ENCODE measurements at places on chromosomes 3 and 15.

DNA sequence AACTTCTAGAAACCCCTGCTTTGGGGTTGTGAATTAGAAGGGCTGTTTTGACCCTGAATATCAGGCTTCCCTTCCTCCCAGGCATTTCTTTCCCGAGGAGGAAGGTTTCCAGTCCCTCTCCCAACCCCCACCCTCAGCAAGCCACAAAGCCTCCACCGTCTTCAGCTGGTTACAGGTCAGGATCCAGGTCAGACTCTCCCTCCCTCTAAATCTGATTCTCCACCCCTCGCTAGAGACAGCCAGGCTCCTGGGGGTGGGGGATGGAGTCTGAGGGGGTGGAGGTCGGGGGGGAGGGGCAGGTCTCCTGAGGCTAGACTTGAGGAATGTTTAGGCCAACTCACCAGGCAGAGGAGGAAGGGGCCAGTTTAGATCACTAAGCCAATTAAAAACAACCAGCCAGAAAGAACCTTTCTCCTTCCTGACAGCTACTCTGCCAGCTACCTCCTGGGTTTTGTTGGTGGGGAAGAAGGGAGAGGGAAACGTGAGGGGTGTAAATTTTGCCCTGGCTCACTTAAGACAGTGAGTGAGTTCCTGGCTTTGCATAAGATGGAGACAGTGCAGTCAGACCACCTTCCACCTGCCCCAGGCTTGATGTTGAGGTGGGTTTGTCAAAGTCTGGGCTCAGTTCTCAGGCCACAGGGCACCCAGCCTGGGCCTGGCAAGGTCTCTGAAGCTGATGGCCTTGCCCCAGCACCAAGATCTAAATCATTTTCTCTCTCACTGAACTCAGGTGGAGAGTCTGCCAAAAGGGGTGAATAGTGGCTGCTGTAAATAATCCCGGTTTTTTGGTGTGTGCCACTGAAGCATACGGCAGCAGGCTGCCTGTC, 19.5 kb downstream of the BMF start:
- DNase-seq, result no peak

DNA sequence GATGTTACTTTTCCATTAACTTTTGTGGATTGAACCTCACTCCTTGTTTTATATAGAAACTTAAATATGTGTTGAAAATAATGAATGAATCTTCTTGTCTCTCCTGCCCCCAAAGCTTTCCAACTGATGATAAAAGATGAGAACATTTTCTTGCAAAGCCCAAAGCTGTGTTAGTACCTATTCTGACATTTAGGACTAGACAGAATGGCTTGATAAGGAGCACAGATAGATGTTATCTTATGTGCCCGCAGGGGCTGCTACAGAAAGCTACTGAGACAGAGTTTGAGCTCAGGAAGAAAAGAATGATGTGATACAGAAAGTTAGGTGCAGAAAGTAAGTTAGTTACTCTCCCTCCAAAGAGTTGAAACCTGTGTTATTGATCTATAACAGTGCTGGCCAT, 109.4 kb upstream of the ATP11B start:
- DNase-seq, result no peak

GRCh38 chr15:58474741-58475323, 43.0 kb downstream of the LIPC start:
- DNase-seq, result no peak

DNA sequence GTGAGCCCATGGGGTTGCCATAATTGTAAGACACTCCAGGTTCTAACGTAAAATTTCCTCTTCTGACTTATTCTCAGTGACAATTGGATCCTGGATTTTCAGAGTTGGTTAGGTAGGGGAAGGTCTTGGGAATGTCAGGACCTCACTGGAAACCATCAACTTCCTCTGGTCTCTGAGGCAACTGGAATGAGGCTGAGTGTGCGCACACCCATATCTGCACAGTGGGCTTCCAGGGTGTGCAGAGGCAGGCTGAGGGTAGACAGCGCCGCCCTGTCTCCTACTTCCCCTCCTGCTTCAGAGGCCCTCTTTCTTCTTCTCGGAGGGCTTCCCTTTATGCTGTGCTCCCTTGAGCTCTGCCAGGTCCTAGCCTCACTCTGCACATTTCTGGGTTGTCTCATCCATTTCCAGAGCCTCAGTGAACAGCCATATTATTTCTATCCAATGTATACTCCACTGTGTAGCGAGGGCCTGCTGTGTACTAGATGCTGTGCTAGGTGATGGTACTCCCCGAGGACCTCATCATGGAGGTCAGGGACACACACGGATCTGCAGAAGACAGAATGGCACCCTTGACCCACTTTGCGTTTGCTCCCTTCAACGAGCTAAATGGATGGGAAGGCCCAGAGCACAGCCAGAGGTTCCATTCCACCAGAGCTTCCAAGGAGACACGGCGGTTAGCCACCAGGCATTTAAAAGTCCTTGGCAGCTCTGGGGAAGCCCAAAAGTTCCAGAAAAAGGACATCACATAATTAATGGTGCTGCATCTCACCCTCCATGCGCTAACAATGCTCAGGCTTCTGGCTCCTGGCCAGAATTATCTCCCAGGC, 18.3 kb downstream of the ACAA1 start:
- DNase-seq, result peak; percentile 53

DNA sequence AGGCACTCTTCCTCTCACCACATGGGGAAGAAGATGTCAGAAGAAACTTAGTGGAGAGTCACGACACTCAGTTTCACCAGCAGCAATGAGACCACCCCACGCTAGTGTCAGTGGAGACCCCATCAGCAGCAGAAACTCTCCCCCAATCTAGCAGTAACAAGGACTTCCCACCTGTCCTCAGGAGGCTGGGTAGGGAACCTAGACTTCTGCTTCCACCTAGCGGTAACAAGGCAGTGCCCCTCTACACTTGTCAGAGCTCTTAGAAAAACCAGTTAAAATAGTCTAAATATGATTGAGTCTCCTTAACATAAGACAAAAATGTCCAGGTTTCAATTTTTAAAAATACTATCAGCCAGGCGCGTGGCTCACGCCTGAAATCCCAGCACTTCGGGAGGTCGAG, 57.3 kb downstream of the TRAT1 start:
- no peak for DNase-seq

DNA sequence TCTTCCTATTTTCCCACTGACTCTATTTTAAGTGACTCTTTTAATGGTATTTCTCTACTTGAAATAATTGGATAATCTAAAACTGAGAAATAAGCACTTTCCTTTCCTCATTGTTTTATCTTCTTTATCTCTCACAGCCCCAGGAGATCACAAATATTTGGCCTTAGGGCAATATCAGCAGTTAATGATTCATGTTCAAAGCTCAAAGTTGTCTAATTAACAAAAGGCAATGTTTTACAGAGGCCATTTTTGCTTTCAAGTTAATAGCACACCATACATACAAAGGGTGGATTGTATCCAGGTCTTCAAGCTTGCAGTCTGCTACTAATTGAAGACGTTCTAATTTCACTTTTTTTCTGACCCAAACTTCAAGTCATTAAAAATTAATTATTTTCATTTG, 120.1 kb downstream of the LRRN1 start:
- DNase-seq, result no peak

DNA sequence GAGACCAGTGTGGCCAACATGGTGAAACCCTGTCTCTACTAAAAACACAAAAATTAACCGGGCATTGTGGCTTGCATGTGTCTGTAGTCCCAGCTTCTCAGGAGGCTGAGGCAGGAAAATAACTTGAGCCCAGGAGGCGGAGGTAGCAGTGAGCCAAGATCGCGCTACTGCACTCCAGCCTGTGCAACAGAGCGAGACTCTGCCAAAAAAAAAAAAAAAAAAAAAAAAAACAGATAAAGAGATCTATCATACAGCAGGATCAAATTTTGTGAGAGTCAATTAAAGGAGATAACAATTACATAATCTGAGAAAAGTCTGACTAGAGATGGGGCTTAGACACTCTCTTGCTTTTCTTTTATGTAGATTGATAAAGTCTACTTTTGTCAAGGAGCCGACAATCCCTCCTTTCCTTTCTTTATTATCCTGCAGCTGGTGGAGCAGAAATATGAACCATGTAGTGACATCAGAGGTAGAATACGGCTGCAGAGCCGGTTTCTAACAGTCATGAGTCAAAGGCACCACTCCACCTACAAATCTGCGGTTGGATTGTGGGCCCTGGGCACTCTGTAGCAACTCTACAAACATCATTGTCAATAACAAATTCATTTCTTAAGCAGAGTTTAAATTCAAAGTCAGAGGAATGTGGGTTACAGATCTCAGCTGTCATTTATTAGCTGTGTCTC, 9.0 kb downstream of the C2CD4A start:
- DNase-seq, result no peak

DNA sequence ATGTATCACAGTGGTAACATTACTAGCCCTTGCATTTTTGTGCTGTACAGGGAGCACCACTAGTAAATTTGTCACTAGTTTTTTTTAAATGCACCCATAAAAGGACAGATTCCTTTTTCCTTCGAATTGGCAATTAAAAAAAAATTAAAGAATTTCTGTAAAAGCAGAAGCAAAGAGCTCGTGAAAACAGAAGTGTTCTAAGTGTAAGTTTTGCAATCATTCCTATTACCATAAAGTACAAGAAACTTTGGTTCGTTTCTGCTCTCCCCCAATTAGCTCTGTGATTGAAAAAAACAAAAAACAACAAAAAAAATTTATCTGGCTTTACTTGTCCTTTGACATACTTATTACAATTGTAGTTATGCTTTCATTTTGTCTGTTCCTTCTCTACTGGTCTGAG, 5.3 kb downstream of the SERP1 start:
- no peak for DNase-seq

- DNase-seq, result peak; percentile 79
Measured at GRCh38 chr3:45659661-45660566, 29.3 kb upstream of the SACM1L start.
